ENCODE measurements at places on chromosomes 7 and 10. TPM values are rescaled to one million over a fixed set of nuclear protein-coding genes. Genes with fewer than 3 reads are reported as not detected.

VWC2 gene
- total RNA-seq: 0.29 TPM

- H3K4me3 ChIP-seq: no peak overlapping the region
- no peaks in the 10 kb centered on the region for H3K36me3 ChIP-seq
- DNase-seq: no peak
- H3K27me3 ChIP-seq: no peaks in the 10 kb centered on the region
- peaks cover 6% of the 10 kb centered on the region for H3K4me1 ChIP-seq
Observed at GRCh38 chr7:104955276-104955675, 58.7 kb upstream of the KMT2E start.

DNA sequence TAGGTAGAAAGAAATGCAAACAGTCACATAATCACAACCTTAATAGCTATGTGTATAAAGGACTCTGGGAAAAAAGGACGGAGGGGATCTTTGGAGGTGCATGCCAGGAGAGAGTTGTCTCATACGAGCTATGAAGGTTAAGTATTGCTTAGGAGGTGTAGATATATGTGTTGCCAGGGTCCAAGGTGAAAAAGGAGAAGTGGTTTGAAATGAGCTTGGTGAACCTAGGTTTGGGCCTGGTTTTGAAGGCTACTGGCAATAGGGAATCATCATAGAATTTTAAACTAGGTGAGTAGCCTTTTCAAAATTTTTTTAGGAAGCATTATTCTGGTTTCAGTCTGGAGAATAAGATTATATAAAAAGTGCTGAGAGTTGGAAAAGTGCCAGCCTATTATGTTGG lies 336.8 kb downstream of the AUTS2 start:
- H3K4me3 ChIP-seq: no peak overlapping the region
- H3K27me3 ChIP-seq: no peaks in the 10 kb centered on the region
- no peak for DNase-seq
- no peaks in the 10 kb centered on the region for H3K36me3 ChIP-seq

GRCh38 chr10:29820890-29821461 lies 186.2 kb upstream of the SVIL start:
- no peak overlapping the region for H3K27ac ChIP-seq
- no peak for DNase-seq
- peaks cover 32% of the 10 kb centered on the region for H3K4me1 ChIP-seq
- H3K27me3 ChIP-seq: peaks cover 8% of the 10 kb centered on the region

WEE2 gene
- total RNA-seq: not detected

DNA sequence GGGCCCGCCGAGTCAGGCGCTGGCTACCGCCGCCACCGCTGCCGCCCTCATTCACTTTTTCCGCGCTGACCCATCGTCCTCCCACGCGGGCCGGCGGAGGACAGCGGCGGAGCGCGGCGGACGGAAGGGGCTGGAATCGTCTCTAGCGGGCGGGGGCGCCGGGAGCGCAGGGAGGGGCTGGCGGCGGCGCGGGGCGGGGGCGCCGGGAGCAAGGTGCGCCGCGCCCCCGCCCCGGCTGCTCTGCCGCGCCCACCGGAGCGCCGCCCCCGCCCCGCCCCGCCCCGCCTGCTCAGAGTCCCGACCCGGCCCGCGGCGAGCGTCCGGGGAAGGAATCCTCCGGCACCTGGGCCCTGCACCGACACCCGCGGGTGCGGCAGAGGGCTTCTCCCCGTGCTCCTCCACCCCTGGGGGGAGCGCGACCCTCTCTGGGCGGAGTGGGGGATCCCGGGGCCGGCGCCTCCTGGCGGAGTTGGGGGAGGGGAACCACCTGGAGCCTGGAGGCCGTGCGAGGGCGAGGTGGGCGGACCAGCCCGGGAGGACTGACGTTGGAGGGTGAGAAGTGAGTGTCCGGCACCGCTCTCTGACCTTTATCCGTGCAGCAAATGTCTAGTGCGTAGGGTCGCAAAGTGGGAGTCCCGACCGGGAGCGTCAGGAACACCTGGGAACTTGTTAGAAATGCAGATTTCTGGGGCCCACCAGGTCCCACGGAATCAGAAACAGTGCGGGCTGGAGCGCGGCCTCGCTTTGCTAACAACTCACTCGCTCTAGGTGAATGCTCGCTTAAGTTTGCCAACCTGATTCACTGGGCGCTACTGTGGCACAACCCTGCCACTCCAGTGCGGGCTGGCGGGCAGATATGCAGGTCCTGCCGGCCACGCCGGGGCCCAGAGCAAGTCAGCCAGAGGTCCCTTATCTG lies at the start of gene COBL:
Gene COBL, minus strand, starts transcription at position 144 of the 916 bp plus-strand sequence. CDS start 176 bp downstream, outside the sequence.
- peak within 1 kb of the TSS; percentile 56 for H3K27ac ChIP-seq
- H3K36me3 ChIP-seq: no peaks in the 10 kb centered on the region
- peaks cover 63% of the 10 kb centered on the region for H3K27me3 ChIP-seq
- H3K4me1 ChIP-seq: peaks cover 6% of the 10 kb centered on the region

- no peak overlapping the region for H3K27ac ChIP-seq
- H3K36me3 ChIP-seq: no peaks in the 10 kb centered on the region
- peaks cover 43% of the 10 kb centered on the region for H3K27me3 ChIP-seq
- no peak for DNase-seq
- no peak overlapping the region for H3K4me3 ChIP-seq
- H3K4me1 ChIP-seq: peaks cover 30% of the 10 kb centered on the region
Observed at GRCh38 chr10:123913688-123914268, 22.2 kb upstream of the CPXM2 start.

DNA sequence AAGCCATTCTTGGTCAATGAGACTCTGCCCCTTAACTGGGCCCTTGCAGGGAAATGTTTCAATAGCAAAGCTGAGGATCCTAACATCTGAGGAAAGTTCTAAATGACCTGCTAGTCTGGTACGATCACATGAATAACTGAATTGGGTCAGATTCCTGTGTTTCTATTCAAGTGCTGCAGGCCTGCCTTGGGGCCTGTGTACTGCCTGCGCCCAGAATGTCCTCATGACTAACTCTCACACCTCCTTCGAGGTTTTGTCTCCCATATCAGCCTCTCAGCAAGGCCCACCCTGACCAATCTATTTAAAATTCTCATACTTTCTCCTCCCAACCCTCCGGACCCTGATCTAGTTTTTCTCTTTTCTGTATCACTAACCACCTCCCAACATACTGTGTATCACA lies 4.4 kb downstream of the JAZF1 start:
- H3K27me3 ChIP-seq: peaks cover 5% of the 10 kb centered on the region
- H3K4me3 ChIP-seq: no peak overlapping the region
- DNase-seq: no peak
- no peaks in the 10 kb centered on the region for H3K36me3 ChIP-seq

GRCh38 chr10:46298477-46299285 lies 11.9 kb downstream of the ANTXRL start:
- H3K27me3 ChIP-seq: no peaks in the 10 kb centered on the region
- H3K27ac ChIP-seq: no peak overlapping the region
- no peaks in the 10 kb centered on the region for H3K36me3 ChIP-seq
- peak; percentile 21 for DNase-seq
- no peaks in the 10 kb centered on the region for H3K4me1 ChIP-seq

OR2A7 gene
- total RNA-seq: 11.3 TPM

GRCh38 chr7:100888291-100888987 lies 1.1 kb downstream of the UFSP1 start:
- H3K36me3 ChIP-seq: peaks cover 39% of the 10 kb centered on the region
- peak overlapping the region; percentile 77 for H3K4me3 ChIP-seq
- H3K27ac ChIP-seq: peak overlapping the region; percentile 53
- peaks cover 36% of the 10 kb centered on the region for H3K4me1 ChIP-seq
- no peaks in the 10 kb centered on the region for H3K27me3 ChIP-seq
